ENCODE measurements at places on chromosomes 2 and 18. TPM values are rescaled to one million over a fixed set of nuclear protein-coding genes. Genes with fewer than 3 reads are reported as not detected.

GRCh38 chr2:85601771-85602475 lies 575 bp downstream of the TMEM150A start:
- no peak for DNase-seq

- DNase-seq = no peak
Measured at GRCh38 chr2:159515441-159515840, 100.9 kb downstream of the BAZ2B start.

DNA sequence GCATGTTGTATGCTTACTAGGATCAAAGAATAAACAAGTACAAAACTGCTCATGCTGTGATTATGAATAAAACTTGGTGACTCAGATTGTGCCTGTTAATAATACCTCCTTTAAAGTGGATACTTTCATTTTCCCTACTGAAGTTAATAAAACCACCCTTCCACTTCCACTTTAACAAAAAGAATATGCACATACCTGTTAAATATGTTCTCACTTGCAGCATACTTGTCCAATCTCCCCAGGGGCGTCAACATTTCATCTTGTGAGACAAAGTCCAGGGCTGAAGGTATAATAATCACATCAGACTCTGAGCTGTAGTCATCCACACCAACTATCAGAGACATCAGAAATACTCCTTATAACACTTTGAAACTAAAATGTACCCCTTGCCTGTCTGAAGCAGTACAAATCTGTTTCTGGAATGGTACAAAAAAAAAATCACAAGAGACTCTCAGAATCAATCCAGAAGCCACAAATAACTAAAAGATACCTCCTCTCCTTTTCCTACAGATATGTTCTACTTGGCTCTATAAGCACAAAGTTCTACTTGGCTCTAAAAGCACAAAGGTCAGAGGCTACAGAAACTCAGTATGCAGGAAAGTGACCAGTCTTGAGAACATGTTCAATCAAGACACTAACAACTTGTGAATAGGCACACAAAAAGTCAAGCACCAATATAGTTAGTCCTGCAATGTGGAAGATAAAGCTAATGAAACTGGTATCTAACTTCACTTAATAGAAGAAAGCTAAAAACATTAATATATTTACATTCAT lies 19.3 kb downstream of the PPP4R1 start:
- no peak for DNase-seq

GRCh38 chr18:23378302-23378686 lies 74.8 kb upstream of the RIOK3 start:
- DNase-seq = no peak

- DNase-seq = no peak
Measured at GRCh38 chr2:121709776-121710469, 26.8 kb downstream of the NIFK start.

GRCh38 chr18:77520767-77521166 lies 271.1 kb downstream of the GALR1 start:
- DNase-seq = no peak

The MSTN gene
- not detected for total RNA-seq
